ENCODE measurements at places on chromosomes 16 and 17.

DNA sequence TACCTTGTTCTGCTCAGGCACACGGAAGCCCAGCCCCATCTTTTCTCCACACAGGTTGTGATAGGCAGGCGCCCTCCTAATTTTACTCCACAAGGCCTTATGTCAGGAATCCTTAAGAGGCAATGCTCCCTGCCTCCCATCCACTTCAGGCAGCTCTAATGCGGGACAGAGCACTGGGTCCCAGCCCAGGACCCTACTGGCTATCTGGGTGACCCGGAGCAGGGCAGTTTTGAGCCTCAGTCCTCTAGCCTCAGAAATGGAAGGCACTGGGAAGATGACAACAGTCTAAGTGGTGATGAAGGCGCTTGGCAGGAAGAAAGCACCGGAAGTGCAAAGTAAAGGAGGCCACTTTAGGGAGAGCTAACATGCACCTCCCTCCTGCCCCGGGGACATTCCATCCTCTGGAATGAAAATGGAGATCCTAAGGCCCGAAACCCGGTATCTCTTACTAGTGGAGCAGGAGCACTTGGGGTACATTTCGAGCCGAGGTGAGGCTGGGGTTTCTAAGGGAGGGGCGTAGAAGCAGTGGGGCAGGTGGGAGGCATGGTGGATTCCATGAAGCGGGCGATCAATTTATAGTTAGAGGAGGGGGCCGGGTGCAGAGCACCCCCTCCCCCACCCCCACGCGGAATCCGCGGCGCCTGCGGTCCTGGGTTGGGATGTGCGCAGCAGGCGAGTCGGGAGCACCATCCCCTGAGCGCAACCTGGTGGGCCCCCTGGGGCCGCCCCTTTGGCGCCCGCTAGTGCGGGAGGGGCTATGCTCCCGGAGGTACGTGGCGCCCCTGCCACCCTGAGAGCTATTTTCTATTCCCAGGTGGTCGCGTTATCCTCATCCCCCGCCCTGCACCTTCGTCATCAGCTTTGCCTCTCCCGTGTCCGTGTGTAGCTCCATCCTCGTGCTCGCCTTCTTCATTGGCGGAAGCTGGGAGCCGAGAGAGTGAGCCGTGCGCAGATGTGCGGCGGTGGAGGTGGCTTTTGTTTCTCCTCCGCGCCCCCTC is 4.9 kb downstream of the MT1F start:
- no peak for DNase-seq

DNA sequence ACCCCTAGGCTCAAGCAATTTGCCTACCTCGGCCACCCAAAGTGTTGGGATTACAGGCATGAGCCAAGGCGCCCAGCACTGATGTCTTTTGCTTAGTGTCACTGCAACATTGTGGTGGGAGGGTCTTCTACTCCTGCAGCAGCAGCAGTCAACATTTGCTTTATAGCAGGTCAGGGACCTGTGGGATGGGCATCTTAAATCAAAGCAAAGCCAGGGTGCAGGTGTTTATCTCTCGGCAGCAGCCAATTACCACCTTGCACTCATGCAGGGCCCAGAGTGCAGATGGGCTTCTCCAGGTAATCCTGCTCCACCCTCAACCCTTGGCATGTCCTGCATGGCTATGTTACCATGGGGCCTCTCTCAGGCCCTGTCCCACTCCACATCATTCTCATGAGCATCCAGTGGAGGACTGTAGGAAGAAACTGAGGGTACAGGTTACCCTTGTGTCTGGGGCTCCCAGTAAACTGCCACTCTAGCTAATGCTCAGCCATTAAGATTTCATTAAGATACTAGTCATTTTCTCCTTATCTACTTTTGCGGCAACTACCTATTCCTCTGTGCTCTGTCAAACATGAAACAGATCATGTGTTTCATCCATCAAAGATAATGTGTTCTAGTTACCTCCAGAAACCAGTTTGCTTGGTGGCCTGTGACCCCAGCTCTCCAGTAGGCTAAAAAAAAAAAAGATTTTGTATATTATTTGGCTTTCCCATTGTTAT is 16.8 kb downstream of the ADGRG5 start:
- DNase-seq = no peak

DNA sequence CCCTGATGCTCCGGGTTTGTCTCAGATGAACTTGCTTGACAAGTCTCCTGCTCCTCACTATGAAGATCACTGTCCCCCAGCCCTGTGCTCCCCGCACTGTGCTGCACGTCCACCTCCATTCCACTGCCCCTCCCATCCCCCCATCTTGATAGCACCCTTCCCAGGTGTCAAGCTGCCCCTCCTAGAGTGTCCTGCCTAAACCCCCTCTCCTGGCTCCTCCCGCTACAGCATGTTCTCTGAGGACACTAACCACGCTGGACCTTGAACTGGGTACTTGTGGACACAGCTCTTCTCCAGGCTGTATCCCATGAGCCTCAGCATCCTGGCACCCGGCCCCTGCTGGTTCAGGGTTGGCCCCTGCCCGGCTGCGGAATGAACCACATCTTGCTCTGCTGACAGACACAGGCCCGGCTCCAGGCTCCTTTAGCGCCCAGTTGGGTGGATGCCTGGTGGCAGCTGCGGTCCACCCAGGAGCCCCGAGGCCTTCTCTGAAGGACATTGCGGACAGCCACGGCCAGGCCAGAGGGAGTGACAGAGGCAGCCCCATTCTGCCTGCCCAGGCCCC is 18.5 kb downstream of the DEXI start:
- no peak for DNase-seq

- DNase-seq = no peak
These were observed 2.7 kb upstream of the CDK5R1 start for GRCh38 chr17:32484041-32484461.

DNA sequence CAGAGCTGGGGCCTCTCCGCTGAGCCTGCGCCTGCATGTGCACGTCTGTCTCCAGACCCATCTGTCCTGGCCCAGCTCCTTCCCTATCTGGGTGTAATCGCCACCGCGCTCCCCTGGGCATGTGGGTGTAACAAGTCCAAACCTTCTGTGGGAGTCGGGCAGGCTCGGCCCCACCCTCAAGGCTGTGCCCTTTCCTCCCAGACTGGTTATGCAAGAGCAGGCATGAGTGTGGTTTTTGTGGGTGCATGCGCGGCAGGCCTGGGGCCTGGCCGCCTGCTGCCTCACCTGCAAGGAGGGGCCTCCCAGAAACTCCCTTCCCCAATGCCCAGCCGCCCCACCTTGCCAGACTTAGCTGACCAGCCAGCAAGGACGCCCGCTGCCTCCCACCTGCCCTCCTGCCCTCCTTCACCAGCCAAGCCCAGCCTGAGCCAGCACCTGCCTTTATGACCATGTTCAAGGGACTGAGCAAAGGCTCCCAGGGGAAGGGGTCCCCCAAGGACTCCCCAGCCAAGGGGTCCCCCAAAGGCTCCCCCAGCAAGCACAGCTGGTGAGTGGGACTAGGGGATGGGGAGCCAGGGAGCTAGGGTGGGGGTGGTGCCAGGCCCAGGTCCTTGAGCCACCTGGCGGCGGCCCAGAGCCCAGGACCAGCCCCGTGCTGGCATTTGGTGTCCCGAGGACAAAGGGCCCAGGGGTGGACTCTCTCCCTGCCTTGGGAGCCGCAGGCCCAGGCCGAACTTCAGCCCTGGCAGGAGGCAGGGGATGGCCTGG is at the start of gene EVPLL:
Gene EVPLL (plus strand): TSS at position 342 of the 768 bp plus-strand sequence. CDS start 3,160 bp downstream, outside the sequence.
- peak; percentile 3 for DNase-seq

DNA sequence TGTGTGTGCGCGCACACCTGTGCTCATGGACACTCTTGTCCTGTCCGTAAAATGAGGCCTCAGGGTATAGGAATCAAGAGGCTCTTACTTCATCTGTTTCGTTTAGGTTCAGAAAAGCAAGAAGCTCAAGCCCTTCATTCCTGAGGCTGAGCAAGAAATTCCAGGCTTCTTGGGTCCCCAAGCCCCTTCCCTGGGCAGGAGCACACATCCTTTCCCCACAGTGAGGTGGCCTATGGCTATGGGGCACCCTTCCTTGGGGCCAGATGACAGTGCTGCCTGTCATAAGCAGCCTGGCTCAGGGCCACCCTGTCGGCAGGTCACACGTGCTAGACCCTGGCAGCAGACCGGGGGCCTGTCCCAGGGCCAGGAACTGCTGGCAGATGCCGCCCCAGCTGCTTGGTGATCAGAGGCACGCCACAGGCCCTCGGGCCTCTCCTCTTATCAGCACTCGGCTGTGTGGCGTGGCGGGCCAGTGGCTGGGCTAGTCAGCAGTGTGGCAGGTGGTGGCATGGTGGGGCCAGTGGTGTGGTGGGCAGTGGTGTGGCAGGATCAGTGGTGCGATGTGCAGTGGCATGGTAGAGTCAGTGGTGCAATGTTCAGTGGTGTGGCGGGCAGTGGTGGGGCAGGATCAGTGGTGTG is 50.2 kb downstream of the NKD1 start:
- no peak for DNase-seq

DNA sequence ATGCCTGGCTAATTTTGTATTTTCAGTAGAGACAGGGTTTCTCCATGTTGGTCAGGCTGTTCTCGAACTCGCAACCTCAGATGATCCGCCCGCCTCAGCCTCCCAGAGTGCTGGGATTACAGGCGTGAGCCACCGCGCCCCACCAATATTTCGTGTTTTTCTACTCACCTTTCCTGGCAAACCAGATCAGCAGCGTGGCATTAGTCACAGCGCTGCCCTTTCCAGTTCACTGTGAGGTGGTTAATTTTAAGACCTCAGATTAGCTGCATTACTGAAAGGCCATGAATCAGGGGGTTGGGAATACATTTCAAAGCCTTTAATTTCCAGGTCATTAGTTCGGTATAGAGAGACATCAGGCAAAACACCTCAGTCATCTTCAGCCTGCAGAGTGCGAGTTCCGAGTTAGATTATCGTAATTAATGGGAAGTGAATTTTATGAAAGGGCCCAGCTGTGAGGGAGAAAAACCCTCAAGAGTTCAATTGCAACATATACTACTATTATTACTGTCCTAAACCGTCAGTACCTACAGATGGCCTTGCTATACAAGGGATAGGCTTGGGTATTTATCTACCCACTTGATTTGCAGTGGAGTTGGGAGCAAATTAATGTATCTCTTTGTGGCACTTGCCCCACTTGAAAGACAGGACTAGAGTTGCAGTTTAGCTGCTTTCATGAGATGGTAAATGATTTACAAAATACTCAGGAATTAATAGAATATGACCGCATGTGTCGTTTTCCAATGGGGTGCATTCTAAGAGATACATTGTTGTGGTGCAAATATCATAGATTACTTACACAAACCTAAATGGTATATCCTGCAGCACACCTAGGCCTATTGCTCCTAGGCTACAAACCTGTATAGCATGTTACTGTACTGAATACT is 2.1 kb upstream of the USP32 start:
- DNase-seq = no peak

DNA sequence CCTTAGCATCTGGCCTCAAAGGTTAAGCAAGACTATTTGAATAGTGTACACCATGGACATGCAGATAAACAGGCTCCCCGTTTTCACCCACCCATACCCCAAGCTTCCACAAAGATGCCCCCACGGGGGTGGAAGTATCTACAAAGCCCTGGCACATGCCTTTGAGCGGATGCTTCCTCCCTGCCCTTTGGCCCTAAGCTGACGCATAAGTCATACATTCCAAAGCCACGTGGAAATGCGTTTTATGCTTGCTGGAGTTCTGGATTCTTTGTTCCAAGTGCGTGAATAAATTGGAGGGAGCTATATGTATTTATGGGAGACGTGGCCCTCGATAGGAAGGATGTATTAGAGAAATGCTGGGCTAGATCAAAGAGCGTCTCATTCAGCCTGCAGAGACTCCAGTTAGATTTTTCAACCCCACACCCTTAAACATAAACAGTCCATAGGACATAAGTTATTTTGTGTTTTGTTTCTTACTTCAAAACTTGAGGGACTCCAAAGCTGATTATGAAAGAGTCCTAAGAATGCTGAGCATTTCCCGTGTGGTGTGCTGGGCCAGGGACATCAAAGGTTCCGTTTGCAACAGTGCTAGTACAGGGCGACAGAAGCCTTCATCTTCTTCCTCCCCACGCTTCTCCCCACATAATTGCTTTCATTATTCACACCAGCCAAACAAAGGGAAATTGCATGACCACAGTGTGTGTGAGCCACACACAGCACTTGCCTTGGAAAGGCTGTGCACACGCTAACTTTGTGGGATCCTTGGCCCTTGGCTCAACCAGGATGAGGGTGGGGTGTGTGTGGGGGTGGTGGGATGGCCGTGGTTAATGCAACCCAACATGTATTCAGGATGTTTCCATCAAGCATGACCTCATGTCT is 73.6 kb downstream of the WIPI1 start:
- no peak for DNase-seq

DNA sequence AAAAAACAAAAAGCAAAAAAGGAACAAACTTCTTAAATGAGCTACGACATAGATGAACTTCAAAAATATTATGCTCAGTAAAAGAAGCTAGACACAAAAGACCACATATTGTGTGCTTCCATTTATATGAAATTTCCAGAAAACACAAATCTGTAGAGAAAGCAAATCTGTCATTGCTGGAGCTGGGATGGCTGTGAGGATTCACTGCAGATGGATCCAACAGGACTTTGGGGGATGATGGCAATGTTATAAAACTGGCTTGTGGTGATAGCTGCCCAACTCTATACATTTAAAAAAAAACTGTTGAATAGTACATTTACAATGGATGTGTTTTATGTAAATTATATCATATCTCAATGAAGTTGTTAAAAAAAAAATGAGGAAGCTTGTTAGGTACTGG is 52.6 kb upstream of the MAP3K14 start:
- DNase-seq = no peak

GRCh38 chr16:64412578-64413280 is 709.1 kb downstream of the CDH11 start:
- no peak for DNase-seq

GRCh38 chr17:1183171-1183873 is 3.5 kb upstream of the ABR start:
- peak; percentile 44 for DNase-seq

GRCh38 chr16:2712546-2712945 is 7.5 kb downstream of the PRSS27 start:
- DNase-seq = no peak

DNA sequence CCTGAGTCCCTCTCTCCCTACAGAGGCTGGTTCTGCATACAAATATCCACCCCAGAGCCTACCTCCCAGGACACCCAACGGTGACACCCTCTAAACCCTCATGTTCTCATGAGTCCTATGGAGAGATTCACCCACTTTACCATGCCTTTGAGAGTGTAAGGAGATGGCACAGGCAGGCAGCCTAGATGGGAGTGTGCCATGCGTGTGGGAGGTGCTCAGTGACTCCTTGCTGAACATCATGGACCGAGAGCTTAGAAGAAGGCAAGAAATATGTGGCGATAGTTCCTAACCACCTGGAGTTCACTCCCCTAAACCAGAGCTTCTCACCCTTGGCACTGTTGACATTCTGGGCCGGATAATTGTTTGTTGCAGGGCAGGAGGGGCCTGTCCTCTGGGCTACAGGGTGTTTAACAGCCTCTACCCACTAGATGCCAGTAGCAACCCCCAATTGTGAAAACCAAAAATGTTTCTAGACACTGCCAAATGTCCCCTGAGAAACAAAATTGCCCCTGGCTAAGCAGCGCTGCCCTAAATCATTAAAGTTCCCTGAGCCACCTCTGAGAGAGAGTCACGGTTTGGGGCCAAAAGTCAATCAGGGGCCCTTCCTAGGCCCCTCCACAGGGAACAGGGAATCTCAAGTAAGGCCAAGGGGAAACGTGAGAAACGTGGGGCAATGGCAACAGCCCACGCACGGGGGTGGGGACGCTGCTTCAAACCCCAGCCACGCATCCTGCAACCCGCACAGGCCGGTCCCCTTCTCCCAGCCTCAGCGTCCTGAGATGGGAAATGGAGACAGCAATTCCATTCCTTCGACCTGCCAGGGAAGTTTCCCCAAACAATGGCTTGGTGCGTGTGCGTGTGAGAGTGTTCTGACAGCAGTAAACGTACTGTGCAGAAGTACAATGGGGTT is 66.8 kb downstream of the C16orf78 start:
- peak; percentile 30 for DNase-seq

Data from germinal center (tissue), 1 donor.